ENCODE measurements at places on chromosomes 3 and 15.

DNA sequence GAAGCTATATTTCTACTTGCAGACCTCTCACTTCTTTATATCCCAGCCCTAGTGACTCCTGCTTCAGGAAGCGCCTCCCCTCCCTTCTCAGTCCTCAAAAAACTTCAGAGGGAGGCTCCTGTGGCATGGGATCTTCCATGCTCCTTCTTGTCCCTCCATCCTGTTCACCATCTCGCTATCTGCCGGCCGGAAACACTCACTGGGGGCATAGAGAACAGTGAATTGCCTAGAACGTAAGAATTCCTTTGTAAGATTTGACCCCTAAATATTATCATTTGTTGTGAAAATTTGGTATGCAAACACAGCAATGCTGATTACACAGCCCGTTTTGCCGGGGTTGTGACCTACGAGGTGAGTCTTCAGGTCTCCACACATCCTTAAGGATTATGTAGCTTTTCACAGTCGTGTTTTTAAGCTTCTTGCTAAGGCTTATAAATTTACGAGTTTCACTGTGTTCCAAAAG, 218.7 kb upstream of the ATP10A start:
- DNase-seq: no peak

GRCh38 chr15:45794712-45795439, 160.0 kb downstream of the SQOR start:
- DNase-seq: no peak

- peak; percentile 81 for DNase-seq
Measured at GRCh38 chr3:197430934-197431333, 124.8 kb downstream of the BDH1 start.

DNA sequence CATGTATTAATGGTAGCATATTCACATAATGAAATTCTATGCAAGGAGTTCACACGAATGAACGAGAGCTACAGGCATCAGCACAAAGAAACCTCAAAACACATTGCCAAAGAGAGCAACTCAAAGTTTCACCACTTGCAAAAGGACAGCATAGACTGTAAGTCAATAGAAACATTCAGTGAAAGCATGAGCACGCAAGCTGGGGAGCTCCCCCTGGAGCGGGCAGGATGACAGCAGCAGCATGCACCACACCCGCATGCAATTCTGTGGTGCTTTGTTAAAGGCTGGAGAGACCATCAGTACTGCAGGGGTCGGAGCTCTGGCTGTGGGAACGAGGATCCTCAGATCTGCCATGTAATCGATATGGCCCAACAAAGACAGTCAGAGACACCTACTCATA, 18.7 kb downstream of the OCA2 start:
- no peak for DNase-seq

DNA sequence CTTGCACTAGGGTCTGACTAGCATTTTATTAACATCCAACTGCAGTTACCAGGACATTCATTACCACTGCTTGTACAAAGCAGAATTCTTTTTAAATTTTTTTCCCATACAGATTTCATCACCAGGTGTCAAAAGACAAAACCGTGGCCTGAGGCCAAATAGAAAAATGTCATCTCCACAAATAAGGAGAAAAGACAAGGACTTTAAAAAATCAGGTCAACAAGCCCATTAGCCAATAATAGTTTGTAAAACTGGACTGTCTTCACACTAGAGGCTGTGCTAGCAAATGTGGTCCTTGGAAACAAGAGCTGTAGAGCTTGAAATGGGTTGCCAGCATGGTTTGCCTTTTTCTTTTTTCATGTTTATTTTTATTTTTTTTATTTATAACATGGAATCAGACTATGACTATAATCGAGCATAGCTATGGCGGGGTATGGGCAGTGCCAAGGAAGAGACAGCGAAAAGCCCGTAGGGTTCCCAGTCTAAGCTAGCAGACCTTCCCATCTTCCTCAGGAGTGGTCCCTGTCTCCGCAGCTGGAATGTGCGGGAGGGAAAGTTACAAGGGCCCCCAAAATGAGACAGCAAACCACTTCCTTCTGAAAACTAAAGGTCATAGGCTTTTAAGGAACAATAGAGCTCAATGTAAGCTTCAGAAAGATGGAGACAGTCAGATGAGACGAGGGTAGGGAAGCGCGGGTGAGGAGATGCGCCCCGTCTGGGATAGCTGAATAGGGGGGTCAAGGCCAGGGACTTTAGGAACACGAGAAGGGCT, 1.5 kb downstream of the PTPN9 start:
- DNase-seq: peak; percentile 34

DNA sequence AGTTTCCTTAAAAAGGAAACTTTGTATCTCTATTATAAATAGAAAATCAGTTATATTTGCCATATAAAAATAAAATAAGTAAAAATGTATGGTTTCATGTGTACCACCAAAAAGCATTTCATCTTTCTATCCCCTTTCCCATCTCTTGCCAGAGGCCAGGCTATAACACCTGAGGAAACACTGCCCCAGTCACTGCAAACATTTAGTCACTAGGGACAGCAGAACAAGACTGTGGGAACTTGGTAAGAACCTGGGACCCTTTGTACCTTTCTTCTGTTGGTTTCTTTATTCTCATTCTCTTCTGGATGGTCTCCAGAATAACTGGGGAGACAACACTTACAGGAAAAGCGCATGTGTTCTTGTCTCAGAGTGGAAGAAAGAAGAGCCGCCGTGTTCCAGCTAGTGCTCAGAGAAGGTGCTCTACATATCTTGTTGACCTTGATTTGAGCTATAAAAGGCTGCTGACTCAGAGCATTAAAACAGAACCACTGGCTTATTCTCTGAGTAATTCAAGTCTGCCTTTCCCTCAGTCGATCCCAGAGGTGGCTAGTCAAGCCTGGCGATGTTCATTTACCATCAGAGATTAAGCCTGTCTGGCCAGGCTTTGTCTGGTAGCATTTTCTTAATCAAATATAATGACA, 361.6 kb downstream of the RBMS3 start:
- peak; percentile 52 for DNase-seq

DNA sequence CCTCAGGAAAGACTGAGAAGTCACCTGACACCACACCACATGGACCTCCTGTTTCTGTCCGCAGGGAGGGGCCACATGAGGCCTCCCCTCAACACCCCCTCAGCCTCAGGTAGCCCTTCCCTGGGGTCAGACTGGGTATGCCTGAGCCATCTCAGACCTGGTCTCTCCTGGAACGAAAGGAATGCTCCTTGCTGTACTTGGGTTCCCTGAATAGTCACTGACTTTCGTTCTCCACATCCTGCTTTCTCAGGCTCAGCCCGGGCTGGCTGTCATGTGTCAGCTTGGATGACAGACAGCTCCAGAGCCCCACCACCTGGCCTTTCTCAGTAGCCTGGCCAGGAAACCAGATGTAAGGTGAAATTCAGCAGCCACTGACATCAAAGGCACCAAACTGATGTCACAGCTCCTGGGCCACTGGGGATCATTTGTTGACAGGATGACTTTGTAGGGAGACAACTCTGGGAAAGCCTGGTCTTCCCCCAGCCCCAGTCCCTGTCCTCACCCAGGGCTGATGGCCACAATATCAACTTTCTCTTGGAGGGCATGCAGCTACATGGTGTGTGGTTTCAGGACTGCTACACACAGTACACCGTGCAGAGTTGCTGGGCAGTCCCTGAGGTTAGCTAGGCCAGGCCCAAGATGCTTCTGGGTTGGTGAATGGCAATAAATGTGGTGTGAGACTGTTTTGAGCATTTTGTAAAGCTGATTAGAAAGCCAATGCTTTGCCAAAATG, 141.4 kb upstream of the MRPS22 start:
- DNase-seq: peak; percentile 11

DNA sequence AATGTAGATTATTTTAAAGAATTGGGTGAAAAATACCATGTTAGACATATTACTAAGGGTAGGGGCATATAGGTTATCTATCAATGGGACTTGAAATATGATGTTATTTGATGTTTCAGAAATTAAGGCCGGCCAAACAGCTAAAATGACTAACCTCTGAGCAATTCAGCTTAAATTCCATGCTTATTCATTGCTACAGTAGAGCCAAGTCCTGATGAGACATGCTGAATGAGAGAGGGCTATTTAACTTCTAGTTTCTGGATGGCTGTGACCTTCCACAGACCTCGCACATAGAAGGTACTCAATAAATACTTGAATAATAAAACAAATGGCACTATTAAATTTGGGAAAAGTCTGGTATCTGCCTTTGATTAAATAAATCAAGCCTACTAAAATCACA, 175.6 kb upstream of the WNT5A start:
- peak; percentile 76 for DNase-seq

GRCh38 chr15:36498916-36499315, 80.5 kb upstream of the CDIN1 start:
- peak; percentile 24 for DNase-seq

DNA sequence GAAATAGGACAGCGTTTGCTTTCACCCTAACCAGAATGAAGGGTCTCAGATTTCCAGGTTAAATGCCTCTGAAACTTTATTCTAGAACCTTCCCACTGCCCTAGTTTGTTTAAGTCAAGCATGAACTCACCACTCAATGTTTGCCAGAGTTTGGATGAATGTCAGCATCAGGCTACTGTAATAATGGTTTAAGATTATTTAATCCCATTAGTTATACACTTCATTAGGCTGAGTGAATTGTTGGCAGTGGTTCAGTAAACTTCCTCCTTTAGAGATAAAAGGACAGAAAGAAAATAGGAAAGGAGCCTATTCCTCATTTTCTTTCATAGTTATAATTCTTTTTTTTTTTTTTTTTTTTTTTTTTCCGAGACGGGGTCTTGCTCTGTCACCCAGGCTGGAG, 401.9 kb upstream of the TPRG1 start:
- DNase-seq: no peak

DNA sequence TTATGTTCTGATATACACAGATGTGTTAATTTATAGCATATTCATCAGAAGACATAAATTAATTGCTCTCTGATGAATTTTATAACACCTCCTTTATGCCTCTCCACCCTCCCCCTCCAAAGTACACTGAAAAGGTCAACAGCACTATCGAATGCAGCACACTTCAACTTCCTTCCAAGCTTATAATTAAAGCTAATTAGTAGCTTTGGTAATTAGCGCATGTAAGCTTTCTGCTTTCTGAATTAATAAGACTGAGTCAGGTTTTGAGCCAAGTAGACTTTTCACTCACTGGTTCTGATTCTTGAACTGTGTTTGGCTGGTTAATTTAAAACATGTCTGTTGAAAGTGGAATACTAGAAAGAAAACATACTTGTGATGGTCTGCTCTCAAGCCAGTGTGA, 760.8 kb upstream of the CFAP20DC start:
- no peak for DNase-seq

DNA sequence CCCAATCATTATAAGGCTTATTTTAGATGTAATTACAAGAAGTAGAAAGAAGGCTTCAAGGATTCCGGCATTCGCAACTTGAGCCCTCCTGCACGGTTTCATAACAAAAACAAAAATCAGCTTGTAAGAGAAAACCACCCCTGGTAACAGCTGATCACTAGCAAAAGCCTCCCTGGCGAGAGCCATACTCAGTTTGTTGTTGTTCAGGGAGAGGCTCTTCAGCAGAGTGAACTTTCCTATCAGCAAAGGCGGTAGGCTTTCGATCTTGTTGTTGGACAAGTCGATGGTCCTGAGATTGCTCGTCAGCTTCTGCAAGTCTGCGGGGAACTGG, 710 bp downstream of the LRRC57 start:
- DNase-seq: no peak

GRCh38 chr15:92243227-92243626, 150.5 kb upstream of the ST8SIA2 start:
- no peak for DNase-seq

DNA sequence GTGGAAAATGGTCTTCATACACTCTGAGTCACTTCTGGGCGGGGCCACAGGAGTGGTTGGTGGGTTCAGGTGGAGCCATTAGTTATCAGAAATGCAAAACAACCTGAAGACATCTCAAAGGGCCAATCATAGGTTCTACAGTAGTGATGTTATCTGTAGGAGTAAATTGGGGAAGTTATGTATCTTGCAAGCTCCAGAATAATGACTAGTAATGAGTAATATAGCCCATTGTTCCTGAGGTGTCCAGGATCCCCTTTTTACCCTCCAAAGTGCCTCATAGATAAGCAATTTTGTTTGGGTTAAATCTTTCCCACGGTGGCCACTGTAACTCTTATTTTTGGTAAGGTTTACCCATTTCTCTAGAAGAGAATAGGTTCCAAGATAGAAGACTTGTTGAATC, 91.7 kb downstream of the PIK3R4 start:
- DNase-seq: no peak

DNA sequence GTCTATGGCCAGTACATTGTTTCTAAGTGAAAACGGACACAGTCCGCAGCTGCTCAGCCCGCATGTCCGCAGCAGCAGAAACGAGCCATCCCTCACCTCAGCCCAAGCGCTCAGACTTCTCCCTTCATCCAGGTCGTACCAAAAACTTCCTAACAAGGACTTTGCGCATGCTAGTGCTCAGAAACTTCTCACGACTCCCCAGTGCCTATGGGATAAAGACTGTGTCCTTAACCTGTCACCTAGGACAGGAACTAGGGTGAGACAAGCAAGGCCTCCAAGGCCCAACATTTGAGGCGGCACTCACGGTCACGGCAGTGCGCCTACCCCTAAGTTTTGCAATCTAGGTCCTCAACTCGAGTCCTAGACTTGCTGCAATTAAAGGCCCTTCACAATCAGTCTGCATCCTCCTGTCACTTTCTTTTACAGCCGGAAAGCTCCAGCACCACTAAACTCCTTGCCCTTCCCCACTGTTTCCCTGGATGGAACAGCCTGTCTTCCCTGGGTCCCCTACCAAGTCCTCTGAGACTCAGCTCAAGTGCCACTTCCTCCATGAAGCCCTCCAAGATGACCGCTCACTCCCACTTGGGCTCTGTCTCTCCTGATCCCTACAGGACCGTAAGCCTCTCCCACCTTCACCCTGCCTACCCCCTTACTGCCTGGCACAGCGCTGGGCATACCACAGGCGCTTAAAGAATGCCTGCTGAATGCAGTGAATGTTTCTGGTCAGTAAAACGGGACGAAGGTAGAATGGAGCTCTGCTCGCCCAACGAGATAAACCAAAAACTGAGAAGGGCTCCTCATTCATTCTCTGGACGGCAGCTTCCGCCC, 1.2 kb downstream of the CLN6 start:
- DNase-seq: peak; percentile 39

GRCh38 chr3:156627946-156628569, 46.3 kb upstream of the TIPARP start:
- no peak for DNase-seq

DNA sequence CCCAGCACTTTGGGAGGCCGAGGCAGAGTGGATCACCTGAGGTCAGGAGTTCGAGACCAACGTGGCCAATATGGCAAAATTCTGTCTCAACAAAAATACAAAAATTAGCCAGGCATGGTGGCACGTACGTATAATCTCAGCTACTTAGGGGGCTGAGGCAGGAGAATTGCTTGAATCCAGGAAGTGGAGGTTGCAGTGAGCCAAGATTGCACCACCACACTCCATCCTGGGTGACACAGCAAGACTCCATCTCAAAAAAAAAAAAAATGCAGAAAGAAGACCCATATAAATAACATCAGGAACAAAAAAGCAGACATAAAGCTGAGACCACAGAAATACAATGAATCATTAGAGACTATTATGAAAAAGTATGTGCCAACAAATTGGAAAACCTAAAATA, 235.2 kb upstream of the VEPH1 start:
- peak; percentile 34 for DNase-seq

Data from EH (cell line).